ENCODE measurements at places on chromosomes 1 and 21. TPM values are rescaled to one million over a fixed set of nuclear protein-coding genes. Genes with fewer than 3 reads are reported as not detected.

DNA sequence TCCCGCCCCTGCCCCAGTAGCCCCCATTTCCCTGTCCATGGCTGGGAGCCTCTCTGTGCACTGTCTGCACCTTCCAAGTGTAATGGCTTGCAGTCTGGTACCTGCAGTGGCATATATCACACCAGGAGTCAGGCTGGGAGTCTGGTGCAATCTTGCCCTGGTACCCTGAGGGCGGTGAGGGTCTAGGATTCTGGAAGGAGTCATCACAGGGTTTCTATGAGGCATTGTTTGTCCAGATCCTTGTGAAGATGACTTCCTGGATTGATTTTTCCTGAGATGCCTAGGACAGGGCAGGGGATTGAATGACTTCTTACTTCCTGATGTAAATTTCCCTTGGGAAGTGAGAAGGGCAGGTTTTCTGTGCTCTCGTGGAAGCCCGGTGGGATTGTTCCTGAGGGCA is 5.9 kb upstream of the PKP1 start:
- no peak for DNase-seq

DNA sequence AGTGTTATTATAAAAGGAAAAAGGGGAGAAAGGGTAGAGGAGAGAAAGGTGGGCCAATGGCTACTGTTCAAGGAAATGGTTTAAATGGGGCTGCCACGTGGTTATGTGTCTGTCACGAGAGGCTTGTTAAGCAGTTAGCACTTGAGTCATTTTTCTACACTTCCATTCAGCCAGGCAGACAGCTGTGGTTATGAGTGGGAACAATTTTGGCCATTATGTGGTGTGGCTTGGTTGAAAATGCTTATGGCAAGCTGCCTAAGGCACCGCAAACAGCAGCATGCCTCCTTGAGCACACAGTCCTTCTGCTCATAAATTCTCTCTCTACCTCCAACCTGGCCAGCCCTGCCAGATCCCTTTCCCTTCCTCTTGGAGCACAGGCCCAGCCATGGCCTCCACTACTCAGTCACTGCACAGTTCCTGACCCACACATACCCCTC is 3.2 kb upstream of the SRM start:
- DNase-seq, result no peak

DNA sequence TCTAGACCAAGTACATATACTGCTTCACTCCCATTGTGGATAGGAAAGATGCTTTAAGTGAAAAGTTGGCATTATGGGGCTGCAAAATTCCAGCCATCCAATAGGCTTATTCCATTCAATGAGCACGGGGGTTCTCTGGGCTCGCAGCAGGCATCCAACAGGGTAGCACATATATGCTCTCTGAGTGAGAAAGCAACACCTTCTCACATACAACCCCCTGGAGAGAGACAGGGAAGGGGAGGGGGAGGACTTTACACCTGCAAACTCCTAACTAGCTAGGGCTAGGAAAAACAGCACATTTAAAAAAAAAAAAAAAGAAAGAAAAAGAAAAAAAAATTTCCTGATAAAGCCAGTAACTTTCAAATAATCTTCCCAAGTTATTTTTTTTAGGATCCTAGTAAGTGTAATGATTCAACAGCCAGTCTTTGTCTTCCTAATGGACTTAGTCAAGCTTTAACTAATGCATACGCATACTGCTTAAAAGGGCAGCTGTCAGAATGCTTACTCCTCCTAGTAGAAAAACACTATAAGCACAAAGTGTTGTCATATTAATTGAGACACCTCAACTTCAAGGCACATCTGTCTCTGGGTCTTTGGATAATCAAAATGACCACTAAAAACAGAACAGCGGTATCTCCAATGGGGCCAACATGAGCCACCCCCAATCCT is 18.7 kb downstream of the PSMB2 start:
- DNase-seq, result no peak

The FBLIM1 gene
- total RNA-seq, result 114 TPM

GRCh38 chr21:42208036-42208435 is 10.9 kb upstream of the ABCG1 start:
- no peak for DNase-seq

The IL19 gene
- not detected for total RNA-seq

- DNase-seq, result no peak
These were observed at the start of gene TNNT2 for GRCh38 chr1:201377611-201378092. Gene TNNT2, minus strand, starts transcription at chr1:201377680. Its CDS starts 4,426 bp downstream, at chr1:201373254.

DNA sequence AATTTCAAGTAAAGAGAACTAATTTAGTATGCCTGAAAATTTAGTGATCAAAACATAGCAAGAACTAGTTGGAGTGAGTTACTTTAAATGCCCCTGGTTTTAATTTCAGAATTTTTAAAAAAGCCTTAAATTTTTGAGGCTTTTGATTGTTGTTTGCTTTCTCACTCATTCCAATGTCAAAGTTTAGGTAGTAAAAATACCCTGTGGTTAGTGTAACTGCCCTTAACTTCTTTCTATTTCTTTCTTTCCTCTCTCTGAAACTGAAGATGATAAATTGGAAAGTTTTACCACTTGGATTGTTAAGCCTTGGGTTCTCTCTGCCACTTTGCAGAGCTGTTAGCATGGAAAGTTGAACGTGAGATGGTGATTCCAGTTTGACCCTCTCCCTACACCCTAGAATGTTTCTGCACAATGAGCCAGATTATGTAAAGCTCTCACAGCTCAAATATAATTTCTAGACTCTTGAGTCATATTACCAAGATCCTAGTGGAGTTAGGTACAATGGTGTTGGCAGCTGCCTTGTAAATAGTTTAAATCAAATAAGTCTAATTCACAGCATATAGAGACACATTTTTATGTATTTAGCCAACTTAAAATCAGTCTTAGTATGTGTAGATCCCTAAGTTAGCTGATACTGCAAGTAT is 192.4 kb upstream of the SGIP1 start:
- DNase-seq, result no peak

DNA sequence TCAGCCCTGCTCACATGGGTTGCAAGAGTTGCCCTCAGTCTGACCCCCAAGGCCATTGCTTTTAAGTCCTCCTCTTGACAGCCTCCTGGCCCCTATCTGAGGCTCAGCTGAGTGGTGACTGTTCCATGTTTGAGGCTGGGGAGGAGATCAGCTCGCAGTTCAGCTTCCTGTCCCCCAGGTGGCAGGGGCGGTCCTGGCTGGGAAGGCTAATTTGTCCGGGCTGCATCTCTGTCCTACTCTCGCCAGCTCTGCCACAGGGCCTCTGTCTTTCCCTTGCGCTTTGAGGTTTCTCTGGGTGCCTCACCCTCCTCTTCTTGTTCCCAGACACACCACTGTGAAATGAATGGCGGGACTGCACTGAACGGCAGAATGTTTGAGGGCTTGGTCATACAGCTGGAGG is 157.3 kb downstream of the KCNJ6 start:
- DNase-seq, result peak; percentile 4

All from PC-9 (cell line).